ENCODE measurements at places on chromosomes 2 and 18.
A peak's percentile ranks its signal among the peaks of the same experiment; 100 is the strongest.

GRCh38 chr2:112136096-112136495 is 2.1 kb upstream of the FBLN7 start:
- DNase-seq, result no peak

DNA sequence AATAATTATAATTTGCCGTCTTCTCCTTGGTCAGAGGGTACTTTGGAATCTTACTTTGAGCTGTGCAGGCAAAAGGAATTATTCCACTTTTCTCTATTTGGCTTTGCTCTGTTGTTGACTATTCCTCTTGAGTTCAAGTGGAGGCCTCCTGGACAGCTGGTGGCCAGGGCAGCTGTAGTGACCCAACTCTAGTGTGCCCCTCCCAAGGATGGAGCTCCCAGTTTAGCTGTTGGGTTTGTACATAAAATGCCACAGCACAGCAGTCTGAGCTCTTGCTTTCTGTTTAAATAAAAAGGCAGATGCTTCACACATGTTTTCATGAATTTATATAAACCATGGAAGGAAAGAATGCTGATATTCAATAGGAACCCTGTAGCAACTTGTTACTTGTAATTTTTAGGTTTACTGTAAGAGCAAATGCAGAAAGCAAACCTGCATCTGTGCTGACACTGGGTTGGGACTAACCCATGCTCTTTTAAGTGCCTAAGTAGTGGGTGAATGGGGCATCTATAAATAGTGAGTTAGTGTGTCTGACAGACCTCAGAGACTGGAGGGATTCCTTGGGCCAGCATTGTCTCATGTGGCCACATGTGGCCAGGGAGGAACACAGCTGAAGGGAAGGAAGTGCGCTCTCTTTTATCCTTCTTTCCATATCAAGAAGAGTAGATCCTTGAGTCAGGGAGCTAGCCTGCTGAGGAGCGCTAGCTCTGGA is 121.8 kb downstream of the FHOD3 start:
- no peak for DNase-seq

DNA sequence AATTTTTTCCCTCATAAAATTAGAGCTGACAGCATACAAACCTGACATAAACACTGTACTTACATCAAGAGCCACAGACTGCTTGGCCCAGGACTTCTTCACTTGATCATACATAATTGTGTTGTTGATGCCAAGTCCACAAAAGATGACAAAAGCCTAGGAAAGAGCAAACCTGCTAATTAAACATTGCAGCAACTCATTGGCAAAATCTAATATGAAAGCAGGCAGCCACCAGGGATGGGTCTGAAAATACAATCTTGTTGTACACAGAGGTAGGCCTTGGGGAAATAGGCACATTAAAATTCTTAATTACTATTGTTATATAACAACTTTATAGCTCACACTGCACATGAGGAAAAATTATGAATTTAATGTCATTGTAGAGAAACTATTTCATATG is 255.8 kb downstream of the PDE11A start:
- DNase-seq, result no peak

GRCh38 chr18:77866351-77866750 is 616.7 kb downstream of the GALR1 start:
- no peak for DNase-seq

GRCh38 chr2:144325086-144325485 is 194.8 kb downstream of the ZEB2 start:
- DNase-seq, result peak; percentile 25

- no peak for DNase-seq
Observed at GRCh38 chr2:628651-629050, 48.6 kb downstream of the TMEM18 start.

DNA sequence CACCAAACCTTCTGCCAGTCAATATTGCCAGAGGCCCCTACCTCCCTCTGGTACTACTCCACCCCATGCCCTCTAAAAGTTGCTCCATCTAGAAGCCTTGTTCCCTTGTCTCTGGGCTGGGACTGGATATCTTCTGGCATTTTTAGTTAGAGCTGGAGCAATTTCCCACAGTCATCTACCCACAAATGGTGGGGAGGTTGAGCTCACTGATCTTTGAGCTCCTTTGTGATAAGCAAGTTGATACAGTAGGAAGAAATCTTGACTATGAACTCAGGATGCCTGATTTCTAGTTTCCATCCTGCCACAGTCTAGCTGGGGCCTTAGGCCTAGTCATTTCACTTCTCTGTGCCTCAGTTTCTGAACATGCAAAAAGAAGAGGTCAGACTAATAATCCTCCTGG is 155.0 kb downstream of the MAIP1 start:
- no peak for DNase-seq

All from activated CD4-positive, alpha-beta T cell treated with anti-CD3 and anti-CD28 coated beads, Interleukin-2, amount 50 U/mL, for 24 hours (primary cell).